DMS 273 treated with DMSO at 0.1 percent for 48 hours (cell line): ENCODE measurements at places on chromosomes 3 and 15.

GRCh38 chr15:67241132-67241855 is 13.2 kb downstream of the AAGAB start:
- DNase-seq: no peak

- DNase-seq: no peak
Observed at GRCh38 chr3:138046955-138047354, 37.0 kb downstream of the CLDN18 start.

DNA sequence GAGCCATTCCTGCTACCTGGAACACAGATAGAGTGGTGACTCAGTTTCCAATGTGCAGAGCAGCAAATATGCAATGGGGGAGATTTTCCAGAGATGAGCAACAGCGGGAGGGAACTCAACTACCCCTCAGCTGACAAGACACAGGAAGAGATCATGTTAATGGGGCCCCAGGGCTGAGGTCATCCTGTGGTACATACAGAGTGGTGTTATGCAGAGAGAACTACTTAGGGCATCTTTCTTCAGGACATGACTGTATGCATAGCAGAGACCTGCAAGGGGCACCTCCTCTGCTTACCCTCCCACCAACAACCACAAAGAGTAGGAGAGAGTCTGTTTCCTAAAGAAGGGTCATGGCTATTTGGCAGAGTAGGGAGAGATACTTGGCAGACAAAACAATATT is 6.8 kb upstream of the TBC1D5 start:
- DNase-seq: no peak

DNA sequence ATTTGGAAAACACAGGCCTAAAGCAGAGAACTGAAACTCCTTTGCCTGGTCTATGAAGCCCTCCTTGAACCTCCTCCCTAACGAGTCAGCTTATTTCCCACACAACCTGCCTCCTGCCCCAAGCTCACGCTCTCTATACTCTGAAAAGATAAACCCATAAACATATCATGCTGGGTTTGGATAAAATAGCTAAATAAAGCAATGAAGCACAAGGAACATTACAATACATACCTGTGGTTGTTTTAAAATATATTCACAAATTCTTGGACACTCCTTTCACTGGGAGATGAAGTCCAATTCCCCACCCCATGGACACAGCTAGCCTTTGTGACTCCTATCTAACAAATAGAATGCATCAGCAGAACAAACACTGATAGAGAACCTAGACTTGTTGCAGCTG is 98.2 kb downstream of the PLCH1 start:
- no peak for DNase-seq

- no peak for DNase-seq
Observed at GRCh38 chr3:146594843-146595482, 10.2 kb downstream of the PLSCR5 start.

DNA sequence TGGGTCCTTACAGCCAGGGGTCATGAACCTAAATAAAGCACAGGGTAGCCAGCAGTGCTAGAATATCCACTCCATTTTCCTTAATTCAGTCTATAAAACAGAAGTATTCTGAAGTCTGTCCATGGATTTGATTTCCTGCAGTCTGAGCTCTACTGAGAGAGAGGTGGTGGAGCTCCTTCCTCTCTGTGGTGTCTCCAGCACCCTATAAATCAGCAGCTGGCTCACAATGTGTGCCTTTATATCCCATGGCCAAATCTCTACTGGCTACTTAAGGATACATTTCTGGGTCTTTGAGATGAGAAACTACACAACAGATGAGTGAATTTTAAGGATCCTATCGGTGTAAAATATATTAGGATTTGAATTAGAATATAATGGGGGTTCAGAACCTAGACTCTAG is 339.9 kb upstream of the RBMS3 start:
- no peak for DNase-seq

DNA sequence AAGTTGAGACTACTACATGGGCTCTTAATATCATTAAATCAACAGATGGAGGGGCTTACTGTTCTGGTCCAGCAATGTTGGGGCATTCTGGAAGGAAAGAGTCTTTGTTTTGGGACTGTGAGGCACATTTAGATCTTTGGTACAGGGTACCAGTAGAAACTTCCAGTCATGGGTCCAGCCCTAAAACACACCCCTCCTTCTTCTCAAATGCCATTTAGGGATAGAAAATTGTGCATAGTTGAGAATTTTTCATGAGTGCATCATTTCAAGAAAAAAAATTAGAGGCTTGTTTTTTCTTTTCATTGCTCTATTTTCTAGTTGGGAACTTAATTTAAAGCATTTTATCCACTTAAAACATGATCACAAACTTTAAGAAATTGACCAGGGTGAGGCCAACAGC is 4.1 kb upstream of the RTP1 start:
- no peak for DNase-seq

- peak; percentile 14 for DNase-seq
Observed at GRCh38 chr15:28889346-28889745, 3.6 kb downstream of the APBA2 start.

GRCh38 chr15:51771773-51772172 is 20.4 kb downstream of the TMOD2 start:
- no peak for DNase-seq

DNA sequence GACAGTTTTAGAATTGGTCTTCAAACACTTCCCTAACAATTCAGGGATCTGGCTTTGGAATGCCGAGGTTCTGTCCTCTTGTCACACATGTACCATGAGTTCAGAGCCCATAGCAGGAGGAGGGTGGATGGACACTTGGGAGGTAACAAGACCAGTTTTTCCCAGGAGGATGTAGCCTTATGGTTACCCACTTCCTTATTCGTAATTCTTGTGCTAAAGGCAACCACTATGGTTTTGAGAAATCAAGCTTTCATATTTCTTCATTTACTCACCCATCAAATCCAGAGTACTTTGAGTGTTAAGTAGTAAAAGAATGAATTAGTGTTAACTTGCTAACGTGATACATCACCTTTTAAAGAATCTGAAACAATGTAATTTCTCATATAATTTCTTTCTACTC is 479.6 kb upstream of the ALCAM start:
- DNase-seq: no peak
